ENCODE measurements at places on chromosomes 11 and 22. TPM values are rescaled to one million over a fixed set of nuclear protein-coding genes. Genes with fewer than 3 reads are reported as not detected.

Gene OR52I1
- not detected for total RNA-seq

Gene ZBTB16
- 6.8 TPM for total RNA-seq

Gene SOX6
- 50.1 TPM for total RNA-seq

Gene SMC1B
- under 0.01 TPM for total RNA-seq

Gene P2RX6
- 11.0 TPM for total RNA-seq

Gene TRIM29
- total RNA-seq = 0.52 TPM

Gene CD3D
- not detected for total RNA-seq

Gene GLB1L3
- total RNA-seq = not detected

Gene ARFIP2
- total RNA-seq = 14.1 TPM

Gene IL17REL
- total RNA-seq = not detected

Gene KCNJ4
- total RNA-seq = not detected

Gene MMP13
- not detected for total RNA-seq

Gene FJX1
- total RNA-seq = 6.3 TPM

Gene TCN2
- 5.2 TPM for total RNA-seq

Gene KCNK7
- not detected for total RNA-seq

Gene THRSP
- 26.1 TPM for total RNA-seq

Gene SEPTIN3
- 0.52 TPM for total RNA-seq

Gene SLC5A12
- total RNA-seq = not detected

Gene YPEL4
- total RNA-seq = 0.52 TPM

Gene LRRC4C
- 2.1 TPM for total RNA-seq

Gene HTR3A
- total RNA-seq = not detected

Gene NRGN
- not detected for total RNA-seq

Gene HSPB2
- 16.7 TPM for total RNA-seq

Gene NAALAD2
- total RNA-seq = 4.2 TPM

Gene CCDC85B
- 12.0 TPM for total RNA-seq

Gene OR8B8
- total RNA-seq = not detected

Gene MFNG
- 3.7 TPM for total RNA-seq

Gene HPX
- 3.1 TPM for total RNA-seq

Gene ADAMTS8
- 5.7 TPM for total RNA-seq

Gene OR51I1
- 0.52 TPM for total RNA-seq

Gene SAA2
- total RNA-seq = not detected

Gene PARVG
- 3.1 TPM for total RNA-seq

Gene ABTB2
- total RNA-seq = 6.3 TPM

Gene MYBPC3
- total RNA-seq = 1.6 TPM

Gene OVOL1
- total RNA-seq = not detected

Gene PRDX5
- 144 TPM for total RNA-seq

Gene NXPE1
- not detected for total RNA-seq

Gene MN1
- total RNA-seq = 2.6 TPM

Gene CDKN1C
- total RNA-seq = 209 TPM

Gene CCDC89
- 1.0 TPM for total RNA-seq

Gene NNMT
- 87.2 TPM for total RNA-seq

Gene DDIAS
- total RNA-seq = 1.6 TPM

Gene ABCC8
- 3.7 TPM for total RNA-seq
